ENCODE measurements at places on chromosomes 2 and 18.

GRCh38 chr18:75123113-75123512 is 85.8 kb downstream of the PTGR3 start:
- DNase-seq: no peak

DNA sequence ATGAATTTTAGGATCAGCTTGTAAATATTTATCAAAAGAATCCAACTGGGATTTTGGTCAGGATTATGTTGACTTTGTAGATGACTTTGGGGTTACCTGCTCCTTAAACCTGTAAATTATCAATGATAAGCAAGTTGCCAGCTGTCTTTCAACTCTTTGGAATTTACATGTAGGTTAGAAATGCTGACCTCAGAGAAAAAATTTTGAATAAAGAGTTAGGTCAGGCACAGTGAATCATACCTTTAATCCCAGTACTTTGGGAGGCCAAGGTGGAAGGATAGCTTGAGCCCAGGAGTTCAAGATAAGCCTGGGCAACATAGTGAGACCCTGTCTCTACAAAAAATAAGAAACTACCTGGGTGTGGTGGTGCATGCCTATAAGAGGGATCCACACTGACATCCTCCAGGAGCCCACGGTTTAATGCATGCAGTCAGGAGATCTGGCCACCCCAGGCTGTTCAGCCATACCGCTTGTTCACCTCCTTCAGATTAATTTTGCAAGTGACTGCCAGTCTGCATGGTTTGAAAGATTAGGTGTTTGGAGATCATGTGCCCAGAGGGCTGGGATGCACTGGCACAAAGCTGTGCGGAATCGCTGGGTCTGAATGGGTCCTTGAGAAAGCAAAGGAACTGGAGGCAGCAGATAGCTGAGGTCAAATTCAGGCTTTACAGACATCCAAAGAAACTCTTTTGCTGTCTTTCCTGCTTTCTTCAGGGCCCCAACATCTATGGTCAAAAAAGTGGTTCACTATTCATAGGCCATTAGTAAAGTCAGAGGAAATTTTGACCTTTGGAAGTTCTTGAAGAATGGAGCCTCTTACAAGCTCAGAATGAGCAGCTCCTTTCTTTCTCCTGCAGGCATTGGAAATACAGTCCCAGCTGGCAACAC is 83.4 kb upstream of the TXNDC2 start:
- no peak for DNase-seq

DNA sequence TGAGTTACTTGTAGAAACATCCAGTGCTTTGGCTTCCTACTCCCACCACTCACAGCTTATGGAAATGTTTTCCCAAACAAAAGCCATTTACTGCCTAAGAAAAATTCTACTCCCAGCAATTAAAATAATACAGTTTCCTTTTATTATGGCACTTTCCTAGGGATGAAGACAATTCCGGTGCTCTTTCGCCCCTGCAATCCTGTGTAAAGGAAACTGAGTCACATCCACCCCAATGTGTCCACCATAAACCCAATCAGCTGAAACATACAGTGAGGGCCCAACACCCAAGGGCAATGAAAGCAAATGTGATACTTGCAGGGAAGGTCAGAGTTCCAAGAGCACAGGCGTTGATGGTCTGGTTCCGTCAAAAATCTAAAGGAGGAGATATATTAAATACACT is 62.0 kb upstream of the ST3GAL5 start:
- DNase-seq: no peak

- DNase-seq: no peak
These were observed 66.8 kb downstream of the CRACDL start for GRCh38 chr2:98869272-98869641.

- no peak for DNase-seq
These were observed 170.0 kb downstream of the CERS6 start for GRCh38 chr2:168626096-168626495.
